NCI-H1417 treated with DMSO at 0.1 percent for 48 hours (cell line): ENCODE measurements at places on chromosomes 5 and 9.

DNA sequence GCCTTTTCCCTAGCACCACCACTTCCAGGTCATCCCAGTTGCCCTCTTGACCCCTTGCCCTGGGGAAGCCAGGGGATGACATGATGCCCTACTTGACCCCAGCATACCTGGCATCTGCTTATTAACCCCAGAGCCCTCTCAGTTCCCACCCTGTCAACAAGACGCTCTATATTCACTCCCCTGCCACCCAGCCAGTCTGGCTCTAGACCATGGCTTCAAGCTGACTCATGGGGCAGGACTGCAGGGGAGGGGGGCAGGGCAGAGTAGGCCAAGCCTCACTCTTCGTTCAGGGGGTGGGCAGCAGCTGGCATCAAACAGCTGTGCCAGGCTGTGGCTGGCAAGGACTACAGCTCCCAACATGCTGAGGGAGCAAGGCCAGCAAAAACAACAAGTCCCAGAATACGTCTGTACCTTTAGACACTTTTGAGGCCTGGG is 5.3 kb downstream of the ATOSB start:
- no peak for DNase-seq

DNA sequence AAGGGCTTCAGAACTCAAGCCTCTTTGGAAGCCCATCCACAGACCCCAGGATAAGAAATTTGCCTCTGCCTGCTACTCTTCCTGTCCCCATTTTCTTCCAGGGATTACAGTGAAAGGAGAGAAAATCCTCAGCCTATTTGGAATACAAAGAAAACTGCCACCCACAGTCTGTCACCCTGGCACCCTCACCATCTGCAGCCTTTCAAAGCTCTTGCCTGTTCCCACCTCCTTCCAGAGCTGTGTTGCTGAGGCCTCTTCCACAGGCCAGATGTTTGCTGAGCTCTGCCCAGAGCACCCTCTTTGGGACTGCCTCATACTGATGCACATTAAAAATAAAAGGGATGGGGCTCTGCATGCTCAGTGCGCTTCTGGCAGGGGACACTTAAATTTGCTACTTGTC is 35.9 kb upstream of the TAF1L start:
- DNase-seq, result no peak

- no peak for DNase-seq
Measured at GRCh38 chr5:58958701-58959100, 375.8 kb downstream of the RAB3C start.

- no peak for DNase-seq
Measured at GRCh38 chr9:127915801-127916719, 781 bp downstream of the ST6GALNAC4 start.

GRCh38 chr5:135921388-135921787 is 25.7 kb upstream of the IL9 start:
- no peak for DNase-seq
